Osteoblast (primary cell): ENCODE measurements at places on chromosomes 7 and 10. TPM values are rescaled to one million over a fixed set of nuclear protein-coding genes. Genes with fewer than 3 reads are reported as not detected.

The CFAP46 gene
- total RNA-seq = under 0.01 and 0.29 TPM in 2 replicates

- no peak for DNase-seq
Observed at GRCh38 chr10:43921478-43921877, 272.8 kb upstream of the ZNF32 start.

GRCh38 chr10:5206799-5207198, 10.2 kb downstream of the AKR1C4 start:
- DNase-seq = no peak

DNA sequence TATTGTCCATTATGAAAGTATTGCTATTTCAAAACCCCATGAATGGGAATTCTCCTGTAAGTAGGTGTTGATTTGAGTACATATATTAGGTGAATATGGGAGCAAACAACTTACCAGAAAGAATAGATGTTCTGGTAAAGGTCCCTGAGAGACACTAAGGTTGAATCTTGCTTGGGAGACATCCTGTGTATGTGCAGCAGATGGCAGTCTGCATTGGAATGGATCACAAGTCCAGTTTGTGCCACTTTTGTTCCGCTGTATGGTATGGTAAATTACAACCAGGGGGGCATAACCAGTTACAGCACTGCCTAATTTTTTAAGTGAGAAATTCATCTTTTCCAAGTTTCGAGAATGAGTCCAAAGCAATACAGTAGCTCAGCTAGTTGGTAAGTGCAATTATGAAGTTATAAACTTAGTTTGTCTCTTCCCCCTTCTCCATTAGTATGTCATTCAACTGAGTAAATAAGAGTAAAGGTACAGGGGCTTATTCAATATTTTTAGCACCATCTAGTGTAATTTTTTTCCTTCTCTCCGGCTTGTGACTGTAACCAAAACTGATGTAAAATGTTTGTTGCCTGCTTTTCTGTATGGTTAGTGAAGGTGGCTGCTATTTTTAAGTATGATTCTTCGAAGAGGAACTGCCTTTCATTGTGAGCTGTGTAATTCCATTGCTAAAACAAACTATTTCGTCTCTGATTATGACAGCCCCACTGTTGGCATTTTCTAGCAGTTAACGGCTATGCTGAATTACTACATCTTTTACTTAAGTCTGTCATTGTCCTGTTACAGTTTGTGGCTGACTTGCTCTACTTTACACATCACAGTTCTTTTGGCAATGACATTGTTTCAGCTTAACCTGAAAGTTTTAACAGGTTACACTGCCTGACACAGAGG, 2.8 kb downstream of the MCU start:
- peak; percentile 73 for DNase-seq

- DNase-seq = no peak
Observed at GRCh38 chr7:7913504-7913903, 55.1 kb upstream of the GLCCI1 start.

GRCh38 chr7:22087861-22088260, 142.2 kb upstream of the CDCA7L start:
- no peak for DNase-seq

GRCh38 chr10:102850025-102850518, 4.0 kb upstream of the BORCS7 start:
- DNase-seq = no peak

GRCh38 chr7:151875942-151876898, 695 bp downstream of the PRKAG2 start:
- DNase-seq = peak; percentile 90
